ENCODE measurements at places on chromosomes 16 and 17.

DNA sequence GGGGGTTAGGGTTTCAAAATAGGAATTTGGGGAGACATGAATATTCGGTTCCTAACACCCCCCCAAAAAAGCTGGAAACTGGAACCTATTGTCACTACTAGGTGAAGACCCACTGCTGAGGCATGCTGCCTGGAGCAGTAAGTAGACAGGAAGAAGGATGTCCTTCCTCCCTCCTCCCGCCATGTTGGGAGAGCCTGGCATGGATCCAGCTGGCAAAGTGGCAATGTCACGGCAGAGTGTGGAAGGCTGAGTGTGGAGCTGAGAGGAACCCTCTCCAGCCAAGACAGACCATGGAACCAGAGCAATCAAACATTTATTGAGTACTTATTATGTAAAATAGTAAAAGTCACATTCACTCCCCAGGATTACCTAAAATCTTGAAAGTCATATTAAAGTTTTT lies 49.0 kb downstream of the CCDC182 start:
- no peak for DNase-seq

DNA sequence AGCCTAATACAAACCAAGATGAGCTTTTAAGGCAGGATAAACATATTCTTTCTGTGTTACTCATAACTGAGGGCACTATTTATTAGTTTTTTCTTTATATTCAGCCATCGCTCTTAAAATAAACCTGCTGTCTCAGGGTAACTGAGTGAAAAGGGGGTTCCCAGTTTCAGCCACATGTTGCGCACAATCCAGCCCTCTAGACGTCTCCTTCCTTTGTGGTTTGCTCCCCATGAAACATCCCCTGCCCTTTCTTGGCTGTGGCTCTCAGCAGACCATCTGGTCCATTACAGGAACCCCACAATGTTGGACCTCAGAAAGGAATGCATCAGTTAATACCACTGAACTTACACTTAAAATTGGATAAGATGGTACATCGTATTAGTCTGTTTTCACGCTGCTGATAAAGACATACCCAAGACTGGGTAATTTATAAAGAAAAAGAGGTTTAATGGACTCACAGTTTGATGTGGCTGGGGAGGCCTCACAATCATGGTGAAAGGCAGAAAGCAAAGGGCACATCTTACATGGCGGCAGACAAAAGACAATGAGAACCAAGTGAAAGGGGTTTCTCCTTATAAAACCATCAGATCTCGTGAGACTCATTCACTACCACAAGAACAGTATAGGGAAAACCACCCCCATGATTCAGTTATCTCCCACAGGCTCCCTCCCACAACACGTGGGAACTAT lies 12.6 kb upstream of the IL21R start:
- DNase-seq: no peak

DNA sequence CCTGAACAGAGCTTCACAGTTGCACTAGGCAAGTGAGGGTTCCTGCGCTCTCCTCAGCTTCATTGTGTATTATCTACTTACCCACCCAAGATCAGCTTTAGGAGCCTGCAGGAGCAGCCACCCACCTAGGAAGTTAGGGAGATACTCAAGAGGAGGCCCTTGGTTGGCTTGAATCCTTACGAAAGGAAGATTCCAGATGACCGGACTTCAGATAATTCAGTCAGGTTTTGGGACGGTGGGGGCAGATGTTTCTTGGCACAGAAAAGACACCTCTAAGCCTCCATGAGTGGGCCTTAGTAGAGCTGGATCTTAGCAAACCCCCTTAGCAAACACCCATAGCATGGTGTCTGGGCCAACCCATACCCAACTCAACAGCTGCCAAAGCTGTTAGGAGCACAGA lies 2.4 kb upstream of the CBFB start:
- no peak for DNase-seq

- no peak for DNase-seq
Observed at GRCh38 chr17:59683283-59683682, 23.9 kb downstream of the PTRH2 start.

GRCh38 chr17:6427279-6427781 lies 7.6 kb downstream of the AIPL1 start:
- DNase-seq: no peak

- no peak for DNase-seq
Observed at GRCh38 chr16:82059983-82060421, 24.9 kb downstream of the HSD17B2 start.

DNA sequence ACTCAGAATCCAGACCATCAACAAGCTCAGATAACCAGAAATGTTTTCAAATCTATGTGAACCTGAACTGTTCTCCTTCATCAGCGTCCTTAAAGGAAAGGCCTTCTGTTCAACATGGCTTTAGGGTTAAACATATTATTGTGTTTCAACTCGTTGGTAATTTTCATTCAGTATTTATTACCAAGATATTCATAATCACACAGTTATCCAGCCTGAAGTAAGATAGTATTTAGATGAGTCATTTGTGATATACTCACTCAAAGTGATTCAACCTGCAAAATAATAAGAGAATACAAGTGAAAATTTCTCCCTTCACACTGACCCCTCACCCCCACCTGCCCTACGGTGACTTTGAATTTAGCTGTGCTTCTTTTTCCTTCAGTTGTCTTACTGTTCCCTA lies 3.0 kb downstream of the CYLD start:
- no peak for DNase-seq

- no peak for DNase-seq
Observed at GRCh38 chr16:23734176-23734893, 20.5 kb upstream of the CHP2 start.

DNA sequence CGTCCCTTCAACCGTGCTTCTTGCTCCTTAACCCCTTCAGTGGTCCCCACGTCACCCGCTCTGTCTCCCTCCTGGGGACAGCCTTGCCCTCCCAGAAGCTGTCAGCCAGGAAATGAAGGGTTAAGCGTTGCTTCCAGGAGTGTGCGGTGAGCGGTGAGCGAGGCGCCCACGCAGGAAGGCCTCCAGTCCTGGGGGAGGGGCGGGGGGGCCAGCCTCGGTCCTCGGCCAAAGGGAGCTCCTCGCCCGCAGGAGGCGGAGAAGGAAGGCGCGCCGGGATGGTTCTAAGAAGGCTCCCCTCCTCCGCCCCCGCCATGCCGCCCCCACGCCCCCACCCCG lies 2.3 kb downstream of the RBFOX3 start:
- no peak for DNase-seq

Data from stimulated activated CD4-positive, alpha-beta T cell treated with anti-CD3 and anti-CD28 coated beads, Interleukin-2, amount 100 ng/mL, for 4 hours (primary cell).